ENCODE measurements at places on chromosomes 13 and 19.

- peaks cover 42% of the 10 kb centered on the region for H3K36me3 ChIP-seq
- no peaks in the 10 kb centered on the region for H3K27me3 ChIP-seq
- H3K4me1 ChIP-seq: peaks cover 48% of the 10 kb centered on the region
- H3K27ac ChIP-seq: peak overlapping the region; percentile 21
These were observed 15.9 kb upstream of the ZNF681 start for GRCh38 chr19:23774524-23774971.

DNA sequence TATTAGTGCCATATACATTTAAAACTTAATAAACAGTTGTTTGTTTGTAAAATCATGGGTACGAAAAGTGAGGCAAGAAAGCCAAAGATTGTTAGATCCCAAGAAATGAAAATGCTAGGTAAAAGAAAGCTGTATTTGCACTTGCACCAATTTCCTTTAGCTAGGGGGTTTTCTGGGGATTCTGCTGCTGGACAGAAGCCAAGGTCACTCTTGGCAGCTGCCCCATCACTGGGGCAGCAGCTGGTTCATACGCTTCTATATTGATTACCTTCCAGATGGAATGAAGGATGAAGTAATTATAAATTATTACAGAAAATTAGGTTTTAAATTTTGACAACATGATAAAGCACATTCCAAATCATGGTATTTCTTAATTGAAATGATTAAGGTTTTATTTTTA is 127.4 kb downstream of the SLITRK5 start:
- H3K4me1 ChIP-seq: no peaks in the 10 kb centered on the region
- DNase-seq: no peak
- H3K27me3 ChIP-seq: no peaks in the 10 kb centered on the region
- no peak overlapping the region for H3K27ac ChIP-seq

DNA sequence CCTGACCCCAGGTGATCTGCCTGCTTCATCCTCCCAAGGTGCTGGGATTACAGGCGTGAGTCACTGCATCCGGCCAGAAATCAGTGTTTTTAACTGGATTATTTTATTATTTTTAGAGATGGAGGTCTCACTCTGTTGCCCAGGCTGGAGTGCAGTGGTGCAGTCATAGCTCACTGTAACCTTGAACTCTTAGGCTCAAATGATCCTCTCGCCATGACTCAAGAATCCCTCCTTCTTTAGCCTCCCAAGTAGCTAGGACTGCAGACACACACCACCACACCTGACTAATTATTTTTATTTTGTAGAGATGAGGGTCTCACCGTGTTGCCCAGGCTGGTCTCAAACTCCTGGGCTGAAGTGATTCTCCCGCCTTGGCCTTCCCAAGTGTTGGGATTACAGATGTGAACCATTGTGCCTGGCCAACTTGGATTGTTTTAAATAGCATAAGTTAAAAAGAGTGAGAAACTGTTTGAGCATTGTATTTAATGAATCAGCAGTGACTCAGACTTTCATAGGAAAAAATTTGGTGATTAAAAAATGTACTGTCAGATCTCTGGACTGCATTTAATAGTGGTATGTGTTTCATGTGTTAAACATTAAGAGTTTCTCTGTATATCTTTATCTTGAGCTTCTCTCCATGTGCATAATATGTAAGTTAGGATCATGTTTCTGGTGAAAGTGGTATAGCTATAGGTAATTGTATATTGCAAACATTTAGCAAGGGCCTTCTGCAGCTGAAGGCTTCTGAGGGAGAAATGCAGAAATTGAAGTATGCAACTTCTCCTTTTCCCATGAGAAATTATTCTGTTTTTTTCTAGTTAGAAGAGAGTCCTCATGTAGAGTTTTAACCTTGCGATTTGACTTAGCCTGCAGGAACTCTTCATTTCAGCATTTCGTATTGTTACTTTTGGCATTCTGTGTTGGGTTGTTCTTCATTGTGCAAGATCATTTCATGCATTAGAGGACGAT is 121.2 kb downstream of the PCCA start:
- no peak overlapping the region for H3K27ac ChIP-seq
- H3K4me1 ChIP-seq: peaks cover 5% of the 10 kb centered on the region
- no peaks in the 10 kb centered on the region for H3K27me3 ChIP-seq
- H3K4me3 ChIP-seq: no peak overlapping the region
- peaks cover 13% of the 10 kb centered on the region for H3K36me3 ChIP-seq

DNA sequence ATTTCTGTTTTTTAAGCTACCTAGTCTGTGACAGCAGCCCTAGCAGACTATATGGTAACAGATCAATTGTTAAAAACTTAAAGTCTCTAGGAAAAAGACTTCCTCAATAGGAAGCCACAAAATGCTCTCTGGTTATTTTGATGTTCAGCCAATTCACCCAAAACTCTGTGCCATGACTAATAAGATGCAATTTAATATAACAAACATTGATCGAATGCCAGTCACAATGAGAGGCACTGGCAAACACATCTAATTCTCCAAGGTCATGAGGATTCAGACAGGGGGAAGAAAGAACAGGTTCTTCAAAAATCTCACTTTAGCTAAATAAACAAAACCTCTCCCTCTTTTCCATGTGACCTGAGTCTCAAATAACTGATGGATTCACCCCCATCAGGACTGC is 107.5 kb downstream of the SUCLA2 start:
- DNase-seq: no peak
- no peaks in the 10 kb centered on the region for H3K36me3 ChIP-seq
- H3K27ac ChIP-seq: no peak overlapping the region
- no peaks in the 10 kb centered on the region for H3K27me3 ChIP-seq
- H3K4me3 ChIP-seq: no peak overlapping the region
- H3K4me1 ChIP-seq: peaks cover 6% of the 10 kb centered on the region

- H3K27ac ChIP-seq: no peak overlapping the region
- no peaks in the 10 kb centered on the region for H3K4me1 ChIP-seq
- H3K4me3 ChIP-seq: no peak overlapping the region
- DNase-seq: no peak
- no peaks in the 10 kb centered on the region for H3K36me3 ChIP-seq
These were observed 5.8 kb upstream of the DMKN start for GRCh38 chr19:35519291-35519690.

- no peaks in the 10 kb centered on the region for H3K27me3 ChIP-seq
- H3K36me3 ChIP-seq: no peaks in the 10 kb centered on the region
These were observed 216.2 kb downstream of the IRS2 start for GRCh38 chr13:109569958-109570711.
